Pancreas (tissue), 10 donors: ENCODE measurements at places on chromosomes 2 and 18. TPM values are rescaled to one million over a fixed set of nuclear protein-coding genes. Genes with fewer than 3 reads are reported as not detected.
A peak's percentile ranks its signal among the peaks of the same experiment; 100 is the strongest.

DNA sequence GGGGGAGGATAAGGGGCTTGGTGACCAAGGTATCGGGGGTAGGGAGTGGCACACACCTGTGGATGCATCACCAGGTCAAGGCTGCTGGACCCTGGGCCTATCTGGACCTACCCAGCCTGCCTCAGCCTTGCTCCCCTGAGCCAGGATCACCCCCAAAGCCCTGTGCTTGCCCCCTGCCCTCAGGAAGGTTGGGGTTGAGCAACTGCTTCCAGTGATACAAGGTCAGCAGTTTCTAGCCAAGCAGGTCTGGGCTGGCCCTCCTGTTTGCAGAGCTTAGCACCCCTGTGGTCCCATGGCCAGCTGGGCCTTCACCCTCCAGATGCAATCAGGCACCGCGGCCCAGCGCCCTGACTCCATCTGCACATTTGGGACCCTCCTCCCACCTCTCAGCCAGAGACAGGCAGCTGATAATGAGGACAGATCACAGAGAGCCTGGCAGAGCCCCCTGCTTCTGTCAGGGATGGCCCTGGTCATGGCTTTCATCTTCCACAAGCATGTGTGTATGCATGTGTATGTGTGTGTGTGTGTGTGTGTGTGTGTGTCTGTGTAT lies 154.6 kb downstream of the TFCP2L1 start:
- no peak for DNase-seq

MYL12B gene
- 208 TPM for polyA plus RNA-seq

- DNase-seq = no peak
Measured at GRCh38 chr2:192243488-192243887, 48.8 kb upstream of the TMEFF2 start.

GRCh38 chr2:134401789-134402188 lies 147.9 kb downstream of the MGAT5 start:
- no peak for DNase-seq

DNA sequence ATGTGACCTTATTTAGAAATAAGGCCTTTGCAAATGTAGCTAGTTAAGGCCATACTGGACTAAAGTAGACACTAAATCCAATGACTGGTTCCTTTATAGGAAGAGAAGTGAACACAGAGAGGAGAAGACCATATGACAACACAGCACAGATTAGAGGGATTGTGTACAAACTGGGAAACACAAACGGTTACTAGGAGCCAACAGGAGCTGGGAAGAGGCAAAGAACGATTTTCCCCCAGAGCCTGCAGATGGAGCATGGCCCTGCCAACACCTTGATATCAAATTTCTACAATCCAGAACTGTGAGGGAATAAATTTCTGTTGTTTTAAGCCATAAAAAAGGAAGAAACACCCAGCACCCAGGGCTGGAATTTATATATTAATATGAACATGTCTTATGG lies 38.7 kb upstream of the COL5A2 start:
- no peak for DNase-seq

SERPINB11 gene
- polyA plus RNA-seq = not detected

C1D gene
- polyA plus RNA-seq = 16.7 TPM

DNA sequence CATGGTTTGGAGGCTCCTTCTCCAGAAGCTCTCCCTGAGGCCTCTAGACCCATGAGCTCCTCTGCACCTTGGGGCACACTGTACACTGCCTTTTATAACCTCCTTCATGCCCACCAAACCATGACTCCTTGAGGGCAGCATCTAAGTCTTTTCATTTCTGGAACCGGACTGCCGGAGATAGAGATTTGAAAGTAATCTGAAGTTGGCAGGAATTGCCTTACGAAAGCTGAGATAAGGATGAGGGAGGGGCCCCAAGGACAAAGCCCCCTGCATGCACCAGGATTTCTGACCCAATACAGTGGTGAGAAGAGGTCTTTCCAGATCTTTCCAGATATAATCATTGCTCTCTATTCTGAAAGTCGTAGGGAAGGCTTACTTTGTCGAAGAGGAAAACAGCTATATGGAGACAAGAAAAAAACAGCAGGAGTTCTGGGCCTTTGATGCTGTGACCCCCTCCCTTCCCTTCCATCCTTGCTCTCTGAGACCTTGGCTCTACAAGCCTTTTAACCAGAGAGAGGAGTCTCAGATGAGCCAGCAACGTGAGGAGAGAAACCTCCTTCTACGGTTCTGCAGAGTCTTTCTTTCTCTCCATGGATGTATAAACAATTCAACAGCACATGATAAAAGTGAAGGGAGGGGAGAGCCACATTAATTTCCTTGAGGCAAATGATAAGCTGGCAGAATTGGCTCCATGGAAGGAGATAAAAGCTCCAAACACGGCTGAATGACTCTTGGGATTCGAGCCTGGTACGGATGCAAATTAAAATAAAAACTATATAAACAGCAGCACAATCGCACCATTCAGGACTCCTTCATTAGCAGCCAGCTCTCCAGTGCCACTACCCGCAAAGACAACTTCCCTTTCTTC lies 88.0 kb upstream of the RTN4 start:
- no peak for DNase-seq

FIGN gene
- 2.1 TPM for polyA plus RNA-seq

DNA sequence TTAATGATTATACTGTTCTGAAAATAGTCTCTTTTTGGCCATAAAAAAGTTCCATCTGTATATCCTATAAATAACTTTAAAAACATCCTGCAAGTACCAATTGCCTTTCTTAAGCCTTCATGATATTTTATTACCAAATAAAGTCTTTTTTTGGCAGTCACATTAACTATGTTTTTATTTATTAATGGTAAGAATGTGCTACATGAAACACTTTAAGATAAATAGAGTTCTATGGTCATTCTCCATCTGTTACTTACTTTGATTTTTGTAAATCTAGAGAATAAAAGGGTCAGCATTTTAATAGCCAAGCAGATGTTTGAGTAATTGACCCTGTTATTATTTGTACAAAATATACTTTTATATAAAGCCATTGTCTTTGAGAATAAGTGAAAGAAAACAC lies 52.6 kb downstream of the LCLAT1 start:
- DNase-seq = no peak

DNA sequence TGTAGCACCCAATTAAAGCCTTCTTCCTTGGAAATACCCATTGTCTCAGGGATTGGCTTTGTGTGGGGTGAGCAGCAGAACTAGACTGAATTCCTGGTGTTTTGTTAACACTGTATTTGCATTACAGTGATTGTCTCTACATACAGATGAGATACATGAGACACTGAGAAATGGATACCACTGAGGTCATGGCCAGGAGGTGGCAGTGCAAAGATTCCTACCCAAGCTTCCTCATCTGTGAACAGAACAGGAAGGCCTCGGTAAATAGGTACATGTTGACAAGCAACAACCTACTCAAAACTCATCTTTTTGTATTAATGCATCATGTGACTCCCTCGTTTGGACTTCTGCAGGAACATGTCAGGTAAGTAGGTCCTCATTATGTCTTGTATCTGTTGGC lies 445.8 kb upstream of the RGPD4 start:
- DNase-seq = no peak

DNA sequence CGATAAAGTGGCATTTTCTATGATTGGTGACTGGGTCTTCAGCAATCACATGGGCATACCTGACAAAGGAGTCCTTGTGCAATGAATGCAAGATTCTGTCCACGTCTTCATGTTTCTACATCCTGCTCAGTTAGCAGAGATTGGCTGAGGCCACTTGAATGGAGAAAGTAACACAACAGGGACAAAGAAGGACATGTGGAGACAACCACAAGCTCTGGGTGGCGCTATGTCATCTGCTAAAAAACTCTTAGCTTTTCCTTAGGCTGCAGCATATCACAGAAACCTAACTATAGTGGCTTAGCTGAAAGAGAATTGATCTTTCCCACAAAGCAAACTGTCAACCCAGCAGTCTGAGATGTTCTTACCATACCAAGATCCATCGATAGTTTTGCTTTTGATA lies 1109.7 kb downstream of the SOCS6 start:
- no peak for DNase-seq

DNA sequence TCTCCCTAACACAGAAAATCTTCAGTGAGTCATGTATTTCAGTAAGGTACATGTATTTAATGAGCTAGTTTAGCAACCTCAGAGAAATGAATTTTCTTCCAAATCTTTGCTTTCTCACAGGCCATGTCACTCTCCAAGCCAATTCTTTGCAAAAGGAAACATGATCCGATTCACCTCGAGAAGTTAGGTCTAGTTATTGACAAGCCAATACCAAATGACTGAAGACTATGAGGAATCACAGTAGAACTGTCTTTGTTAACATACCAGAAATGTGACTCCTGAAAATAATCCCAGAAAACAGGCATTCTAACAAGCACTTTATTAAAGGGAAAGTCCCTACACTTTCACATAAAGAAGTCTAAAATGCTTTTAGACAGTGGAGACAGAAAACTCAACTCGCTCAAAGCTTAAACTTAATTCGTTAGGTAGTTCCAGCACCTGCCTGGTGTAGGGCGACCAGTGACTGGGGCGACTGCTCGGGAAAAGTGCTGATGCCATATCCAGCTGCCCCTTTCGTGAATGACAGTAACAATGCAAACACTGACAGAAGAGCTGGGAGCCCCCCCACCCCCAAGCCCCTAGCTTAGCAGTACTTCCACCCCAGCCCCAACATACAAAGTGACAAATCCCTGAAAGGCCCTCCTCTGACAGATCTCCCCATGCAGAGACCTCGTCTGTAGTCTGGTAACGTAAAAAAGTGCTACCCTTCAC lies 1.8 kb downstream of the MEMO1 start:
- no peak for DNase-seq

GRCh38 chr2:38682008-38682575 lies 16.2 kb downstream of the GALM start:
- no peak for DNase-seq

DNA sequence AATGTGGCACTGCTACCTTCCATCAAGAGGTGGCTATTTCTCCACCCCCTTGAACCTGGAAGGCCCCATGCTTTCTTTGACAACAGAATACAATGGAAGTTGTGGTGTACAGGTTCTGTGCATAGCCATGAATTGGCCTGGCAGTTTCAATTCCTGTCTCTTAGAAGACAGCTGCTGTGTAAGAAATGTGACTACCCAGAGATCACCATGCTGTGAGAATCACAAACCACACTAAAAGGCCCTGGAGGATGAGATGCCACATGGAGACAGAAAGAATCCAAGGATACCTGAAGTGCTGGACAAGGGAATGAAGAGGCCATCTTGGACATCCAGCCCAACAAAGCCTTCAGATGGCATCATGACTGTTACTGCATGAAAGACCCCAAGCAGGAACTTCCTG lies 47.7 kb upstream of the EHBP1 start:
- DNase-seq = no peak

DNA sequence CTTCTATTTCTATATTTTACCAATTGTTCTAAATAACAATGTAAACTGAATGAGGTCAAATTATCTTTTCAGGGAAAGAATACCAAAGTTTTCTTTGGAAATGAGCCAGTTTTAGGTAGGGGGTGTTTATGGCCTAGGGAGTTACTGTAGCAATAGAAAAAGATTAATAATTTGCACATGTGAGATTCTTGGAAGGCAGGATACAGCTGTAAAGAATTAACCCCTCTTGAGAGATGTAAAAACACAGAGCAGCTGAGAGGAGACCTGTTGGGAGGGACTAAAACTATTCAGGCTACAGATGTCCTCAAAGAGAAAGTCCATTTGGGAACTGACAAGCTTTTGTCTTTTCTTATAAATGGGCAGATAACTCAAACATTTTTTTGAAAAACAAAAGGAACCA lies 182.2 kb downstream of the FIGN start:
- no peak for DNase-seq

DNA sequence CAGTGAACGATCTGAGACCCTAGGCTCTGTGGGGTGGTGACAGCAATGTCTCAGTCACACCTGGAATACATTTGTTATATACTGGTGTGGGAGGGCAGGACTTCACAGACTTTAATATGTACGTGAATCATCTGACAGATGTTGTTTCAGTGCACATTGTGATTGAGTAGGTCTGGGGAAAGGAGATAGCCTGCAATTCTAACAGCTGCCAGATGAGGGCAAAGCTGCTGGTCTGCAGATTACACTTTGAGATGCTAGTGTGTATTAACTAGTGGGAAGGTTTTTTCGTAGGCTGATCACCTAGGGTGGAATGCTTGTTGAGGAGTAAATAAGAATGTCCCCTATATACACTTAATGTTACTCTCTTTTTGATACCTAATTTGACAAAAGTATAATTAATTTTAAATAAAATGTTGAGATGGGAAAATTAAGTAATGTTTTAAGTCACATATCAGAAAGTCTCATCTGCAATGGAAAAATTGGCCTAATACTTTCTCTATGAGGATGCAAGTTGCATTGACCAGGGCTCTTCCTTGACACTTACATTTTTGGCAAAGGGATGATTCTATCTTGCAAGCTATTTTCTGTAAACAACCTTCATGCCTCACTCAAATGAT lies 496.9 kb upstream of the HNMT start:
- peak; percentile 14 for DNase-seq

ACVR2A gene
- polyA plus RNA-seq = 4.8 TPM

CRYBA2 gene
- 314 TPM for polyA plus RNA-seq

- DNase-seq = no peak
Measured at GRCh38 chr2:183868707-183869106, 729.6 kb upstream of the ZNF804A start.

SPC25 gene
- polyA plus RNA-seq = 0.61 TPM

GRCh38 chr18:51404620-51405019 lies 207.1 kb upstream of the MEX3C start:
- DNase-seq = no peak

- peak; percentile 49 for DNase-seq
Measured at GRCh38 chr18:72544092-72544886, at the start of gene CBLN2. TSS of gene CBLN2 (minus strand) at chr18:72544342. CDS start at chr18:72542160, 2,182 bp downstream.

DNA sequence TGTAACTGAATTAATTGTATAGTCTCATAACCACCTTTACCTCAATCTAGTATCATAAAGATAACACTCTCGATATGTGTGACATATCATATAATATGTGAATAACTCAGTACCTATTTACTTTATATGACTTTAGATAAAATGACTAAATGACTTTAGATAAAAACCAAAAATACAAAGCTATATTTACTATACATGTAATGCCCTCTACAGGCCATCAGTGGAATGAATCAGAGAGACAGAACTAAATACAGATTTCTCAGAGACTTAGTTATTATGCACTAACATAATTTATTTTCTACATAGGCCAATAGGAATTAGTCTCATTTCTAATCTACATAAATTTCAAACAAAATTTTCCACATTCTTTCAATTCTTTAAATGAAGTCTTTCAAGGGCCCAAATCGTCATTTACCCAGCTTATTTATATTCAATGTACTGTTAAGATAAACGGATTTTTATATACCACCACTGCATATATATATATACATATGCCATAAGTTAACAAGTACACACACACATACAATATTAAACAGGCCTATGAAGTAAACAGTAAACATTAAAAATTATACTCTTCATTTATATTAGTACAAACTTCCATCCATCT lies 219.9 kb downstream of the EXOC6B start:
- no peak for DNase-seq

CREG2 gene
- polyA plus RNA-seq = not detected

- DNase-seq = no peak
Measured at GRCh38 chr2:241033336-241033987, 35.0 kb downstream of the SNED1 start.
